ENCODE measurements at places on chromosomes 1 and 21. TPM values are rescaled to one million over a fixed set of nuclear protein-coding genes. Genes with fewer than 3 reads are reported as not detected.

Gene VPS72
- 47.6 TPM for total RNA-seq

Gene RNU1-3
- under 0.01 TPM for total RNA-seq

Gene KRTAP11-1
- not detected for total RNA-seq

Gene ASCL5
- total RNA-seq, result not detected

Gene ACOT11
- total RNA-seq, result 1.0 TPM
